ENCODE measurements at places on chromosomes 3 and 15.

DNA sequence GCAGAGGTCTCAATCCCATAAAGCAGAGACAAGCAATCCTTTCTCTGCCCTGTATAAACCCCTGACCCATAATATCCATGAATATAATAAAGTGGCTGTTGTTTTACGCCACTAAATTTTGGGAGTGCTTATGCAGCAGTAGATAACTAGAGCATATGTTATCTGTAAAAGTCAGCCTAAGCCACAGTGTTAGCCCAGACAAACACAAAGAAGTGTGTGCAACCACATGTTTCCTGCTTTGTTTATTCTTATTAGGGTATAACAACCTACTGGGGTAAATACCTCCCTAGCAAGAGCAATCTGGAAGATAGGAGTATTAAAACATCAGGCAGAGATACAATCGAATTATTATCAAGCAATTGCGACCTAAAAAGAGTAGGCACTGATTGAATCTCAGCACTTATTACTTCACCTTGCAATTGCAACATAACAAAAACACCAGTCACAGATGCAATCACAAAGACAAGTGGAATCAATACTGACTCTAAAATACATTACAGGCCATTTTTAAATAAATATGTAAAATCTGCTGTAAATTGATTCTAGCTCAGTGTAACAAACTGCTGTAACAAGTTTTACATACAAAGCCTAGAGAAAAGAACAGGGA is 94.6 kb upstream of the UBE2E2 start:
- no peak for DNase-seq

DNA sequence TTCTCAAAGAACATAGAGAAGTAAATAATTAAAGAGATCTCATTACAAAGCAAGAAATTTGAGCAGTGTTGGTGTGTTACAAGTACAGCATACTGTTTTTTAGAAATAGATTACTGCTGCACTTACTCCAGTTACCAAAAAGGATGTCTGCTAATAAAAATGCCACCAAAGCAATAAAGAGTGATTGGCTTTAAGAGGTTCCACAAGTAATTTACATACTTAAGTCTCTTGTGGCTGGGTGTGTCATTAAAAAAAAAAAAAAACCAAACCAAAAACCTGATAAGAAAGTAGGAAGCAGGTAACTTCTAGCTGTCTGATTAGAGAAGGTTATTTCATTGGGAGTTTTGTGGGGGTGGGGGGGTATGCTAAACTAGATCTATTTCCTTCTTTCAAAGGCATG is 15.2 kb downstream of the RAB11A start:
- DNase-seq: no peak

GRCh38 chr3:14933820-14934425 is 13.5 kb upstream of the NR2C2 start:
- DNase-seq: no peak

DNA sequence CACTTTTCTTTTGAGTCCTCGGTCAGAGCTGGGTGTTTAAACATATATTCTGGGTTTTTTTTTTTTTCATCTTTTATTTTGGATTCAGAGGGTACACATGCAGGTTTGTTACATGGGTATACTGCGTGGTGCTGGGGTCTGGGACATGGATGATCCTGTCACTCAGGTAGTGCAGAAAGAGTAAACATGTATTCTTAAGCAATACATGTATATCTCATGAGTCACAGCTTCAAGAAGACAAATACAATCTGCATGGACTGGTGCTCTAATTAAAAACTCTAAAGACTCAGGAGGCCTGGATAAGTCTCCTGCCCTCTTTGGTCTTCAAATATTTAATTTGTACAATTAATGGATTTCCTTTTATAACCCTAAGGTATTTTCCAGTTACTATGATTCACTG is 50.6 kb upstream of the PHLDB2 start:
- DNase-seq: no peak

- no peak for DNase-seq
Measured at GRCh38 chr15:56339594-56339993, 25.6 kb upstream of the TEX9 start.

DNA sequence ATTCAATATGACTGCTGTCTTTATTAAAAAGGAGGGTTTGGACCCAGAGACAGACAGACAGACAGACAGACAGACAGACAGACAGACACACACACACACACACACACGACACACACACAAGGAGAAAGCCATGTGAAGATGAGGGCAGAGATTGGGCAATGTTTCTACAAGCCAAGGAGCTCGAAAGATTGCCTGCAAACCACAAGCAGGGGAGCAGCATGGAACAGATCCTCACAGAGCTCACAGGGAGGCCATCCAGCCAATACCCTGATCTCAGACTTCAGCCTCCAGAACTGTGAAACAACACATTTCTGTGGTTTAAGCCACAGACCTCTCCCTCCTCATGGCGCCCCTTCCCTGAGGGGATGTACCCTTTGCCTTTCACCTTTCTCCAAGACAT is 35.8 kb upstream of the ABHD2 start:
- DNase-seq: no peak

GRCh38 chr15:67082007-67082536 is 16.7 kb downstream of the SMAD3 start:
- DNase-seq: no peak

DNA sequence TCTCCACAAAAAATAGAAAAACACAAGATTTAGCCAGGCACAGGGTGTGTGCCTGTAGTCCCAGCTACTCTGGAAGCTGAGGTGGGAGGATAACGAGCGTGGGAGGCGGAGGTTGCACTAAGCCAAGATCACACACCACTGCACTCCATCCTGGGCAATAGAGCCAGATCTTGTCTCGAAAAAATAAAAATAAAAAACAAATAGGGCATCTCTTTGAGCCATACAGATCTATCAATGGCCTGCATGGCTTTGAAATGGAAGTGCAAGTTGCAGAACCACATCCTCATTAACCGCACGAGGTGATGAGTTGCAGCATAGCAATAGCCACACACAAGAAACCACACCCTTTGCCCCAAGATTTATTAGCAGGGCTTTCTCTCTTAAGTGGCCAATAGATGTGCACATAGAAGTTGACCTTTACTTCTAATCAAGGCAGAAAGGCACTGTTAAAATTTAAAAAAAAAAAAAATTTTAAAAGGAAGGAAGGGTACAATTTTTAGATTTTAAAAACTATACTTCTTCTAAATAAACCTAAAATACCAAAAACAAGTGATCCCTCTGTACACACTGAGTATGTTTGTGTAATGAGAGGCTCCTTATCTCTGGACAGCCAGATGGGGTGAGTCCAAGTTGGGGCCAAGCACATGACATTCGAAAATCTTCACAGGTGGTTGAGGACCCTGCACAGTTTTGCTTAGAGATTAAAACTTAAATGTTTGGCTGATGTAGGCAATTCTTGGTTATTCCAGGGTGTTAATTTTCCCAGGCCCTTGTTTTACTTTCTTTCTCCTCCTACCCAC is 53.4 kb downstream of the FILIP1L start:
- no peak for DNase-seq

DNA sequence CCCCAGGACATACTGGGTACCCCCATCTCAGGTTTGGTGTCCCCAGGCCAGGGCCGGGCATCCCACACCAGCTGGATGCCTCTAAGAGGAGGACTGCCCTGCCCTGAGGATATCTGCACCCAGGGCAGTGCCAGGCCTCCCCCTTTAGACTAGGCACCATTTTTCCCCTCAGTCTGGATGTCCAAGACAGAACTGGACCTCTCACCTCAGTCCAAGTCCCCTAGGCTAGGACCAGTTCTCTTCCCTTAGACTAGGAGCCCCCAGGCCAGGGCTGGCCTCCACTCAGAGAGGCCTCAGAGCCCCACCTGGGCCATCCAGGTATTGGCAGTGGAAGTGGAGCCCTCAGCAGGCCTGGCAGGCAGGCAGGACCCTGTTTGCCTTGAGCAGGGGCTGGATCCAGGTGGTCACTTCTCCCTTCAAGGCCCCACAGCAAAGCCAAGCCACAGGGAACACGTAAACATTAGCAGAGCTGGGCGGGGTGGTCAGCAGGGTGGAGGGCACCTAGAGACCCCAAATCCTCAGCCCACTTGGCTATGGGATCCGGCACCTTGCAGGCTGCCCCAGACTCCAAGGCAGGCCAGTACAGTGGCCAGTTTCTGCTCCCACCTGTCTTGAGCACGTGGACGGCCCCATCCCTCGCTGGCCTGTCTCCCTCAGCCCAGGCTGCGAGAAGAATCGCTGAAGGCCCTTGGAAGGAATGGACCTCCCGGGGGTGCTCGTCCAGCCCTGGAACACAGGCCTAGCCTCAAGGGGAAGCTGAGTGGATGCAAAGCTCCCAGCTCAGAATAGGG is 28.3 kb downstream of the PTH1R start:
- no peak for DNase-seq

DNA sequence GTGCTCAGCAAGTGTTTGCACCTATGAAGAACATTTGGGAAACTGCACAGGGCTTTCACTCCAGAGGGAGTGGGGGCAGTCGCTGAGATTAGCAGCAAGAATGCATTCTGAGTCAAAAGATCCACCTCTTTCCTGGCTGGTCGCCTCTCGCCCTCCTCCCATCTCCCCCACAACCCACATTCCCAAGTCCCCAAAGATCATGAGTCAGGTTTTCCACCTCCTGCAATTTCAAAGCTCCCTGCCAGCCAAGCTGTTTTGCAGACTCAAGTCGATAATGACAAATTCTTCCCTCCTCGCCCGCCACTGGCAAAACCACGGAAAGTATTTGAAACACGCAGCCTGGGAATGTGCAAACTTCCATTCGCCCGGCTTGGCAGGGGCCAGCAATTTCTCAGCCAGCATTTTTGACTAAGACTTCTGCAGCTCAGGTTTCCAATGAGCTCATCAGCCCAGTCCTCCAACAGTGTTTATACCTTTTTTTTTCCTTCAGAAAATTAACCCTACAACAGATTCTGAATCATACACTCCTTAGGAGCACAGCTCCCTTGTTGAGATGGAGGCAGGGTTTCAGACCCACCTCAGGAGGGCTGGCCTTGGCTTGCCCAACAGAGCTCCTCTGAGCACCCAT is 181.4 kb downstream of the SMAD6 start:
- no peak for DNase-seq
